ENCODE measurements at places on chromosomes 5 and 9.
A peak's percentile ranks its signal among the peaks of the same experiment; 100 is the strongest.

DNA sequence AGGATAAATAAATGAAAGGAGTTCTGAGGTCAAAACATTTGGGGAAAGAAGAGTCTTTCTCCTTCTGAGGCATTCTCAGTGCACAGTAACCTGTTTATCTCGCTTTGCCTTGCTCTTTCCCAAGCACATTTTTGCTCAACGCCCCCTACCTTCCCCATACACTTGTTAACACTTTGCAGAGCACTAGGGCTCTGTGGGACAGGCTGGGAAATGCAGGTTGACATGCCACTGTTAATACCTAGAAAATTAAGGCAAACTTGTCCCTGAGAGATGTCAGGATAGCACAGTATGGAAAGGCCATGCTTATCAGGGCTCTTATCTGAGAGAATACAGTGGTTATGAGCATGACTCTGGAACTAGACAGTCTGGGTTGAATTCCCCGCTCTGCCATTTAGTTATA lies 152.0 kb downstream of the DOCK8 start:
- DNase-seq = no peak

DNA sequence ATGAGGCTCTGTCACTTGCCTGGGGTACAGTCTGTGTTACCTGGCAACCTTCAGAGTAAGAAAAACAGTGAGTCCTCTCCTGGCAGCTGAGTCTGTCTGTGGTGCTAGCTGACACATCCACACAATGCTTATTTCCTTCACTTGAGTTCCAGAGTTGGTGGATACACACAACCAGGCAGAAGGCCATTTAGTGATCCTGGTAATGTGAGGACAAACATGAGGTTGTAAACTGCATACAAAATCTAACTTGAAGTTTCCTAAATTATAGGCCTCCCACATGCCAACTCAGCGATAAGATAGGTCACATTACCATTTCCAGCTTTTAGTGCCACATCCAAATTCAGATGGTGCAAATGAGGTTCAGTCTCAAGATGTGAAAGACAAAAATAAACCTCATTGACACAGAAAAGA lies 125.5 kb downstream of the DCP2 start:
- DNase-seq = no peak

DNA sequence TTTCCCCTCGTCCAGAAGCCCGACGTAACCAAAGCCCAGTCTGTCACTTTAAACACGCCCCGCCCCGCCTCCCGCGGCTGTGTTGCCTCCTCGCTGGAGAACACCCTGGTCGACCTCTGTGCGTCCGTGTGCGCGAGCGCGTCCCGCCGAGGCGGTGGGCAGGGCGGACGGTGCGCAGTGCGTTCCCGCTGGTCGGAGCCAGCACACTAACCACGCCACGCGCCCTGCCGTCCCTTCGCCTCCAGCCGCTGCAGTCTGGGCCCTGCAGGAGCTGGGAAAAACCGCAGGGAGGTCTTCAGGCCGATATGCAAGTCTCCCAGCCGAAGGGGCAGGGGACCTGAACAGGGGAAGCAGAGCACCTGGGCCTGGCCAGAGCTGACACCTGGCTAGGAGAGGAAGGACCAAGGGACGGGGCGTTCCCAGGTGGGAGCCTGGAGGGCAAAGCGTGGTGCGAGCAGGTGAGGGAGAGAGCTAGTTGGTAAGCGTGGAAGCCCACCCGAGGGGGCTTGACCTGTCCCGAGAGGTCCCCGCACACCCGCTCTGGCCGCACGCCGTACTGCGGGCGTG lies 1.3 kb upstream of the PHPT1 start:
- DNase-seq = peak; percentile 83

DNA sequence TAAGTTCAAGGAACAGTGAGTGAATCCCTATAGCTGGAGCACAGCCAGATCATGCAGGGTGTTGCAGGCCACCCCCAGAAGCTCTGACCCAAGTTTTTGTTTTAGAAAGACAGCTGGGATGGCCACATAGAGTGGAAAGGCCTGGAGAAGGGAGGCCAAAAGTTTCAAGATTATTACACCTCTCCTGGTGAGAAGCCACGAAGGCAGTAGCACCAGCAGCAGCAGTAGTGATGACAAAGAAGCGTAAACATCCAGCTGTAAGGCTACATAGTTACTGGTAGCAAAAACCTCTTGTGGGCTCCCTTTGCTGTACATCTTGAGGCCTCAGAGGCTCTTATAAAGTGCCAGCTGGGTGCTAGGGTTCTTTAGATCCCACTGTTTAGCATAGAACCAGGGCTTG lies 11.8 kb downstream of the ADAMTSL1 start:
- no peak for DNase-seq

DNA sequence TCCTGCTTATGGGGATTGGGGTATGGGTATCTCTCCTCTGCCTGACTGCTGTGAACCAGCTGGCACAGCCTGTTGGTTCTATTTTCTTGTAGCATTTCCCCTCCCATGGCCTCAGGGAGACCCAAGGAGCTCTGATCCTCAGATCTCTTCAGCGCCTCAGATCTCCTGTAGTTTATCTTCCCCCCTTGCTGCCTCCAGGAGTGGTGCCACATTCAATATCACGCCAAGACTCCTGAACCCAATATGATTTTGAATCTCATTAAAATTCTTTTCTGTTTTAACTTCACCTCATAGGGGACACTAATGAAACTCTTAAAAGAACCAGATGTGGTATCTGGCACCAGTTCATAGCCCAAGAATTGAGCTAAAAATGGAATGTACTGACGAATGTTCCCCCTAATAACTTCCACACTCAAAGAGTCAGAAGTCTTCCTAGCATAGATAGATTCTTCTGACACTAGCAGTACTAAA lies 59.6 kb upstream of the LIFR start:
- DNase-seq = no peak

GRCh38 chr9:88990041-88990728 lies 1.1 kb upstream of the S1PR3 start:
- no peak for DNase-seq

- DNase-seq = no peak
These were observed 189.8 kb downstream of the ARHGAP26 start for GRCh38 chr5:142959683-142960657.

DNA sequence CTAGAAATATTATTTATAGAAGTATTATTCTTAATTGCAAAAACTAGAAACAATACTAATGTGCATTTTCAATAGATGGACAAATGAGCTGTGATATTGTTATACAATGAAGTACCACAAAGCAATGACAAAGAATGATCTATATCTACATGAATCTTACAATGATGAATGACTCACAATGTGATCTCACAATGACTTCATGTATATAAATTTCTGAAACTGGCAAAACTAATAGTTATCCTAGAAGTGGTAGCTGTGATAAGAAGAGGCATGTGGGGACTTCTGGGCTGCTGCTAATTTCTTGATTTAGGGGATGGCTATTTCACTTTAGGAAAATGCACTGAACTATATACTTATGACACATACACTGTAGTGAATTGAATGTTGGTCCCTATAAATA lies 396.0 kb upstream of the ZNF608 start:
- DNase-seq = no peak

DNA sequence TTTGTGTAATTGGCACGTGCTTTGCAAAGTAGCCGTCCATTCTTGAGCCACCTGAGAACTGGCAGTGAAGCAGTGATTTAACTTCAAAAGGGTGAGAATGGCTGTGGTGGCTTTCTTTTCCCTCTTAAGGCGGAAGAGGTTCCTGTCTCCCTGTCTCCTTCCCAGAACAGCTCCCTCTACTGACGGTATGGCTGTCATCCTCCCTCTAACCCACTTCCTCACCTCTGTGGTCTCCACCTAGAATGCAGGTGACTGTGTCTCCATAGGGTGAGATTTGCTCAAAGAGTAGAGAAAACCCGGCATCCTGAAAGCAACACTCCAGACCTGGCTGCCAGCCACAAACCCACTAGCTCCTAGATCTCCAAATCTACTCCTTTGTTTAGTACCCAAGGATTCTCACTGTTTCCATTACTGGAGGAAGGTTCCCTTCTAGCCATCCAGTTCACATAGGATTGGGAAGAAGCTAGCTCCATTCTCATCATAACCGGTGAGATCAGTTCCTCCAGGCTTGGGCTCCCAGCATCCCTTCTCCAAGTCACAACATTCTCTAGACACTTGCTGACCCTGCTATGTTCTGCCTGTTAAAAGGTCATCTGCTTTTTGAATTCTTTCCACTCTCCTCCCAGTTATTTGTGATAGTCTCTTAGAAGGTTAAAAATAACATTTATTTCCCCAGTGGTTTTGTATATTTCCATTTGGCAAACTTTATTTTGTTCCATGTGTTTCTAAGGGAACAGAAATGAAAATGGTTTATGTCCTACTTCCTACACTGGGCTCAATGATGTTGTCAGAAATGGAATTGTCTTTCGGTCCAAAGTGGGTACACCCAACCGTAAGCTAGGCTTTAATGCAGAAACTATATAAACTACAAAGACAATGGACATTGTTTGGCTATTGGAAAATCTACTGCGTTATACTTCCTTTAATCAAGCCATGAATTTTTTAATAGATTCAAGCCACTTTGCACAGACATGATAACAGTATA lies 269.4 kb downstream of the CWC27 start:
- no peak for DNase-seq

DNA sequence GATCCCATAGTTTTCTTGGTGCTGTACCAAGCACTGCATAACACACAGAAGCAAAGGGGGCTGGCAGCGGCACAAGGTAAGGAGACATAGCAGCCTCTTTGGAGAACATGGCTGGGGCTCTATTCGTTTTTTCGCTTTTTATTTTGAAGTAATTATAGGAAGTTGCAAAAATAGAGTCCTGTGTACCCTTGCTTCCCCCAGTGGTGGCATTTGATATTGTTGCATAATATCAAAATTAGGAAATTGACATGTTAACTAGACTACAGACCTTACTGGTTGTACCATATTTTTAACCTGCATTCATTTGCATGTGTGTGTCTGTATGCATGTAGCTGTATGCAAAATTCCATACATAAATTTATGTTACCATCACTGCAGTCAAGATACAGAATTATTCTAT lies 6.6 kb upstream of the UBQLN1 start:
- no peak for DNase-seq

DNA sequence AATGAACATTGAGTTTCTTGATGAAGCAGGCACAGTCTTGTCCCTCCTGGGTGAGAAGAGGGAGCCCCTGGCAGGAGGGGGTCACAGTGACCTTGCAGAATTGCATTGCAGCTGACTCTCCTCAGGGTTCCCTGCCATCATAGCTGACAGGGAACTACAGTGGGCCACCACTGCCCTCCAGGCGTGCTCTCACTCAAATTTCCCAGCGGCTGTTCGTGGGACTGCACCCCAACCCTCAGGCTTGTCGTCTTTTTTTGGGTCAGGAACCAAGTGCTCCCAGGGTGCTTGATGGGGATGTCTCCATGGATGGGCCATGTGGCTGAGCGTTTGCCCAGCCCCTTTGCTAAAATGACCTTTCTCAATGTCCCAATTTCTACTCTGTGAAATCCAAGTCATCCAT lies 215.8 kb downstream of the MELK start:
- DNase-seq = no peak

GRCh38 chr9:35689542-35690293 lies at the start of gene TPM2:
TSS of gene TPM2 (minus strand) at chr9:35689925. CDS start at chr9:35689817, 108 bp downstream.
- DNase-seq = no peak

GRCh38 chr5:5816960-5817359 lies 394.5 kb downstream of the ICE1 start:
- no peak for DNase-seq

- DNase-seq = no peak
These were observed 1.6 kb downstream of the HINT1 start for GRCh38 chr5:131163276-131164119.

- no peak for DNase-seq
These were observed 228.1 kb downstream of the FANCC start for GRCh38 chr9:95089257-95090022.

DNA sequence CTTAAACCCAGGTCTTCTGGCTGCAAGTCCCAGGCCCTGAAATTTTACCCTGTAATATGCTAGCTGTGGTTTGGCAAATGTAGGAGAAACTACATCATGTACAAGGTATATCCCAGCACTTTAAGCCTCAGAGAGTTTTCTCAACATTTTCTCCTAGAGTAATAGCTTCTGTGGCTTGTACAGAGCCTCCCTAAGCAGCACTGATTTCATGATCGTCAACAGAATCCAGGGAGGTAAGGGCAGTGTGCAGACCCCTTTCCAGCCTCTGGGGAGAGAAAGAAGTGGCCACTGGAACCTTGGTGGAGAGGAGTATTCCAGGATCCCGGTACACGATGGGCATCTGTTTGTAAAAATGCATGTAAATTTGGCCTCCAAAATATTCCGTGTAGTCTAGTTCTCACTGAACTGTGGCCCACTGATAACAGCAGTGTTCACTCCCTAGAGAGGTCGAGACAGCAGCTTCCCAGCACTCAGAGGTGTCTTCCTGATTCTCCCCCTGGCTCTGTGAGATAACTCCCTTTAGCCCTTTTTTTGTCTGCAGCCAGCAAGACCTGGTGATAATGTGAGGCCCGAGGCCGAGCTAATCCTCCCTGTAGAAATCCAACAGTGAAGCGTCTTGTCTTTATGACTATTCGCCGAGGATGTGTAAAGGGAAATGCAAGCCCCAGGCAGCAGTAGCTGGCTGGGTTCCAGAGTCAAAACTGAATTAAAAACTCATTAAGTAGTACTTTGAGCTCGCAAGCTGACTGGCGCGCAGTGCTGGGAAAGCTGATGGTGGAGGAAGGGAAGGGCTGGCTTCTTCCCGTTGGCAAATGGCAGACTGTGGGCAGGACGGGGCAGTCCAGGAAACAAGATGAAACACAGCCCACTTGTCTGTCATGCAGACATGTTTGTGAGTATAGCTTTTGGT lies 59.0 kb downstream of the MAP1B start:
- no peak for DNase-seq

- DNase-seq = no peak
These were observed 140.9 kb downstream of the ZNF608 start for GRCh38 chr5:124605541-124605940.

GRCh38 chr5:72692651-72693442 lies 123.6 kb upstream of the TNPO1 start:
- no peak for DNase-seq

GRCh38 chr9:22446950-22447617 lies 460 bp downstream of the DMRTA1 start:
- peak; percentile 21 for DNase-seq

DNA sequence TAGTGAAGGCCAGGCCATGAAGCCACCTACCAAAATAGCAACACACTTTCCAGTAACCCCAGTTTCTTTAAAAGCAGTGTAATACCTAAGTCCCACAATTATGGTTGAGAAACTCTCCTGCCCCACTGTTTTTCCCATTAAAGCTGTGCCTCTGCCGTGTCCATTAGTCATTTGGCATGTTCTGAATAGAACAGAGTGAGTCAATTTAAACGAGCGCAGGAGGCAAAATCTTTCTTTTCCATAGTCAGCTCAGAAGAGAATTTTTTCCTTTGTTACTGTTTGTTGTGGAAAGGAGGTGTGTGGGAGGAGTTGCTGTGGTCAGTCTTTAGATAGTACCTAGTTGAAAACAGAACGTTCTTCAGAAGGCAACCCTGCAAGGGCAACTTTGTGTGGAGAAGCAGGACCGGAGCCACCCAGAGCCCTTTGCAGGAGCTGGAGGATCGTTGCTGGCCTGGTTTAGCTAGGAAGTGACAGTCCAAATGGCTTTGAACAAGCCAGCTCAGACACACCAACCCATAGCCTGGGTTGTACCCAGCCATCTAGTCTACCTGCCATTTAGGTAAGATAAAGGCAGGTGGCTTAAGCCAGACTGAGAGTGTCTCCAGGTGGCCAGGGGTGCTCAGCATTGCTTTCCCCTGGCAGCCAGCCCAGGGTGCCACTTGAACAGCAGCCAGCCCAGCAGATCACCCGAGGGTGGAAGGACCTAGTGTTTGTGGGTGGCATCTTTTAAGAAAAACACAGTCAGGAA lies 30.4 kb downstream of the GADD45G start:
- peak; percentile 83 for DNase-seq
